ENCODE measurements at places on chromosomes 3 and 15.

- no peak for DNase-seq
Observed at GRCh38 chr3:3821777-3822176, 22.5 kb downstream of the LRRN1 start.

- no peak for DNase-seq
Observed at GRCh38 chr3:127786353-127787070, 35.8 kb downstream of the MGLL start.

DNA sequence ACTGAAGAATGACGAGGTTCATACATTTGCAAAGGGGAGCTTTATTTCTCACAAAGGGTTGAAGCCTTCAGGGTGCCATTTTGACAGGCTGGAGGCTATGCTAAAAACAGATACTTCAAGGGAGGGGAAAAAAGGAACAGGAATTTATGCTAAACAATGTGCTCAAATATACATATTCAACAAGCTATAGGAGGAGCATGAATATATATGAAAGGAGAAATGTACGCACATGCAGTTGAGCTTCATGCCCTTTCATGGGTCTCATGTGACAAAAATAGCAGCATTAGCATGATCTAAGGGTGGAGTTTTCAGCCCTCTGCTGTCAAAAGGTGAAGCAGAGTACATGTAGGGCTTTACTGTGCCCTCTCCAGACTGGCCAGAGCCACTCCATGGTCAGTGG lies 44.3 kb upstream of the FSIP1 start:
- DNase-seq = no peak

DNA sequence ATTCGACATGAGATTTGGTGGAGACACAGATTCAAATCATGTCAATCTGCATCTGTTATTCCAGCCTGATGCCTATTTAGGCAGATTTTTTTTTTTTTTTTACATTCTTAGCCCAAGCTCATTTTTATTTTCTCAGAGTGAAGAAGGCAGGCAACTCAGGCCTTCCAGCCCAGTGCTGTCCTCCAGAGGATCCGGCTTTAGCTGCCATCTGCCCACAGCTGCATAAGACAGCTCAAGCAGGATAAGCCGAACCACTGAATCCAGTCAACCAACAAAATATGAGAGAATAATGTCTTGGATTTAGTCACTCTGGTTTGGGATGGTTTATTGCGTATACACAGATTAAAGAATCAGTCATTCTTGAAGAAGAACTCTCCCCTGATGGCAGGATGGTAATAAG lies 19.9 kb upstream of the COLQ start:
- DNase-seq = no peak

DNA sequence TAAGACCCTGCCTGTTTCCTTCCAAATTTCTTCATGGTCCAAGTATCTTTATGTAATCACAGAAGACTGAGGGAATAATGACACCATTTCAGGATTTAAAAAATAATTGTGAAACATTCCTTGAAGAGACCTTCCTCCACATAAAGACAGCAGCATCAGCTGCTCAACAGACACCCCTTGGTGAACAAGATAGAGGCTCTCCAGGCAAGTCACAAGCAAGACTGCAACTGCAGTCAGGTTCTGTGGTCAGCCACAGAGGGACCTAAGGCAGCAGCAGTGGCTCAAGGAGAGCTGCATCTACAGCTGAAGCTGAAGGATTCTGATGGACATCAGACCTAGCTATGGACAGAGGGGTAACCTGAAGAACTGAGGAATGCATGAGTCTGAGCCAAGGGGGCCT lies 97.2 kb upstream of the C3orf80 start:
- DNase-seq = no peak

DNA sequence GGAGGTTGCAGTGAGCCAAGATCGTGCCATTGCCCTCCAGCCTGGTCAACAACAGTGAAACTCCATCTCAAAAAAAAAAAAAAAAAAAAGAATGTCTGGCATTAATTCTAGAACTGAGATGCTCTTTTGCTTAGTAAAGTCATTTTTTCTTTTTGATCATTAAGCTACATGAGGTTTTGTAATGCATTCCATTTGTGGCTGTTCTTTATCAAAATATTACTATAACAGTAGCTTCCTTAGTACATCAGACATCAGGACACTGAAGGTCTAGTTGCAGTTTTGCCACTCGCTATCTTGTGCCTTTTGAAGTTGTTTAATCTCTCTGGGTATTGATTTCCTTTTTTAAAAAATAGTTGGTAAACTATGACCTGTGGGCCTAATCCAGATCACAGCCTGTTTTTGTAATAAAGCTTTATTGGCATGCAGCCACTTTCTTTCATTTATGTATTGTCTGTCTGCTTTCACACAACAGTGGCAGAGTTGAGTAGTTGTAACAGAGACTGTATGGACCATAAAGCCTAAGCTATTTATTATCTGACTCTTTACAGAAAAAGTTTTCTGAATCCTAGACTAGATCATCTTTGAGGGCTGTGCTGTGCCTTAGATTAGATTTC lies 76.6 kb downstream of the SLC25A26 start:
- DNase-seq = no peak

Data from iPS DF 19.7 (cell line).